CD4-positive, alpha-beta T cell treated with Interleukin-15 for 4 hours (primary cell): ENCODE measurements at places on chromosomes 13 and 19.

DNA sequence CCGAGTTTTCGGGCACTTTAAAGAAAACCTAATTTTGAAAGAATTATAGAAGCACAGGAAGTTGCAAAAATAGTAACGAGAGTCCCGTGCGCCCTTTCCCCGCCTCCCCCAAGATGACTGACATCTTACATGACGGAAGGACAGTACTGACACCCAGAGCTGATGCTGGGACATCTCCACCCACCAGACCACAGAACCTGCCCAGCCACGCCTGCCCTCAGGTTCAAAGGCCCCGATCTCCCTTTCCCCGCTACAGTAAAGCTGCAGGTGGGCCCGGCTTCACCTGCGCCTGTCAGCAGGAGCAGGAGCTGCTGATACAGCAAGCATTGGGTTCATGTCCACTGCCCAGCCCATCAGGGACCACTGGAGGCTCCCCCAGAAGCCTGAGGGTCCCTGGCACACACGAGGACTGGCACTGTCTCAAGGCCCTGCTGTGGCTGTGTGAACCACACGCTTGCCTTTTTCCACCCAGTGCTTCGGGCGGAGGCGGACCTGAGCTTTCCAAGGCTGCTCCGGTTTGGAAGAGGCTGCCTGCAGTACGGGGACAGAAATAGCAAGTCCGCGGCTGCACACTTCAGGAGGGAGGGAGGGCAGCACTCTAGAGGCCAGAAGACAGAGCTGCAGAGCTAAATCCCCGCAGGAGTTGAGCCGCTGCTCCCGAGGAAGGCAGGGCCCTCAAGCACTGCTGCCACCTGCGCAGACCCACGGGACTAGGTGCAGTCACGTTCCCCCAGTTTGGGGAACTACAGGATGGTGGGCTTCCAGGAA lies 8.7 kb downstream of the MAP2K2 start:
- DNase-seq: peak; percentile 68

GRCh38 chr13:39777527-39778061 lies 122.1 kb downstream of the COG6 start:
- no peak for DNase-seq

DNA sequence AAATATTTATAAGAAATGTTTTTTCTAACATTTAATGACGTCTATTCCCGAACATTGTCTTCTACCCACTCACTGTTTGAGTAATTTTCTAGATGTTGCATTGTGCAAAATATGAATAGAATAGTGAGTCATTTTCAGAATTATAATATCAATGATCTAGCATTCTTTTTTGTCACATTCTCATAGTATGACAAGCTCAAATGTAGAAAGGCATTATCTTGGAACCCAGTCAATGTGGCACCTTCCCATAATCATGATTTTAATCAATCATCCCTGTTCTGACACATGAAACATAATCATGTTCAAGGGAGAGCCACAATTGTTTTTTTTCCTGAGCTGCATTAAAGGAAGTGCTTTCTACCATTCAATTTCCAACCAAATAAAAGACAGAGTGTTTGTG lies 265.8 kb downstream of the OXGR1 start:
- no peak for DNase-seq

DNA sequence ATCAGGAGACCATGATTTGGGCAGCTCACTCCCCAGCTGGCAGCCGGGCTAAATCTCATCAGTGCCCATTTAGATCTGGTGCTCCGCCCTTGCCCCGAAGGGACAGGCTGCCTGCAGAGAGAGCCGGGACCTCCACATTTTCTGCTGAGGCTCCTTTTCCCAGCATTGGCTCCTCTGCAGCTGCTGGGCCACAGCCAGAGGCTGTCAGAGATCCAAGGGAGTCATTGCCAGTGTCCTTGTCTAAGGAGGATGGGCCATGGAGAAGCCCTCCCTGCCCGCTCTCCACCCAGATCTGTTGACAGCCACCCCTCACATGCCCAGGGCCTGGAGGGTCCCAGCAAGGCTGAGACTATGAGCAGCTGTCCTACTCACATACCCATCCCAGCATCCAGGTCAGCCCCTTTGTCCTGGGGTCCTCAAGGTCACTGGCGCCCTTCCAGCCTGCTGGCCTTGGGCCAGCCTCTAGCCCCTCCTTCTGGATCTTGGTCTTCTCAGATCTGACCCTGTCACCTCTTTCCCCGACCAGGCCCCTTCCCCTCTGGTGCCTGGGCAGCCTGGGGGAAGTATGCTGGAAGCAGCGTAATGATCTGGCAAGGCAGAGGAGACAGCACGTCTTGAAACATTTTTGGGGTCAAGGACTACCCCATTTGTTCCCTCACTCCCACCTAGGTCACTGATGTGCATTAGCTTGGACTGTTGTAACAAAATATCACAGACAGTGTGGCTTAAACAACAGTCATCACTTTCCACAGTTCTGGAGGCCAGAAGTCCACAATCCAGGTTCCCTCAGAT lies 7.9 kb downstream of the PIN1 start:
- no peak for DNase-seq

DNA sequence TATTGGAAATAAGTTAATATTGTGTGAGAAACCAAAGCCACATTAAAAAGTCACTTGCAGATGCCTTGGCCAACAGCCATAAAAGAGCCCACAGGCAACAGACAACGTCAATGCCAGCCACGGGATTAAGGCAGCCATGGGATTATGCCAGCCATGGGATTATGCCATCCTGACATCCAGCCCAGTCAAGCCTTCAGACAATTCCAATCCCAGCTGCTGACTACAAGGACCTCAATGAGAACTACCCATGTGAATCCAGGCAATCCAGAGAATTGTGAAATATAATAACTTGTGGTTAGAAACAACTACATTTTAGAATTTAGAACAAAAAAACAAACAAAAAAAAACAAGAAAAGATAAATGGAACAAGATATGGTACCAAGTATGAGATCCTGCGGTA lies 356.6 kb downstream of the EFNB2 start:
- no peak for DNase-seq

GRCh38 chr13:32811297-32811800 lies 204.9 kb upstream of the KL start:
- DNase-seq: no peak

DNA sequence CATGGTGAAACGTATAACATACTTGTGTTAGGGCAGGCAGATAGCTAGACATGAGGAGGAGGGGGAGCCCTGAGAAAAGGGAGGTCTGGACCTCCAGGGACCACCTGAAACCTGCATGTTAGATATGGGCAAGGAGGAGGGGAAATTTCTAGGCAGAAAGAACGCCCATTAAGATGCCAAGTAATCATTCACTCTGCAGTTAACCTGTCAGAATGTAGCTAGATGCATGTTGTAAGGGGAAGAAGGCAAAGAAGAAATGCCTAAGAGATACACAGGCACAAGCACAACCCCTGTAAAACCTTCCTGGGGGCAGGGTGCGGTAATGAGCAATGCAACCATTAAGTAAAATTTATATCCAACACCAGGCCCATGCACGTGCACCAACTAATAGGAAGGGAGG lies 1055.3 kb upstream of the SPRY2 start:
- no peak for DNase-seq
